ENCODE measurements at places on chromosomes 6 and 20.

- H3K4me3 ChIP-seq, result no peak overlapping the region
- H3K27me3 ChIP-seq, result no peaks in the 10 kb centered on the region
- no peak overlapping the region for H3K27ac ChIP-seq
- H3K4me1 ChIP-seq, result no peaks in the 10 kb centered on the region
- H3K36me3 ChIP-seq, result no peaks in the 10 kb centered on the region
- no peak for DNase-seq
Observed at GRCh38 chr6:116564311-116564710, 7.0 kb upstream of the RWDD1 start.

DNA sequence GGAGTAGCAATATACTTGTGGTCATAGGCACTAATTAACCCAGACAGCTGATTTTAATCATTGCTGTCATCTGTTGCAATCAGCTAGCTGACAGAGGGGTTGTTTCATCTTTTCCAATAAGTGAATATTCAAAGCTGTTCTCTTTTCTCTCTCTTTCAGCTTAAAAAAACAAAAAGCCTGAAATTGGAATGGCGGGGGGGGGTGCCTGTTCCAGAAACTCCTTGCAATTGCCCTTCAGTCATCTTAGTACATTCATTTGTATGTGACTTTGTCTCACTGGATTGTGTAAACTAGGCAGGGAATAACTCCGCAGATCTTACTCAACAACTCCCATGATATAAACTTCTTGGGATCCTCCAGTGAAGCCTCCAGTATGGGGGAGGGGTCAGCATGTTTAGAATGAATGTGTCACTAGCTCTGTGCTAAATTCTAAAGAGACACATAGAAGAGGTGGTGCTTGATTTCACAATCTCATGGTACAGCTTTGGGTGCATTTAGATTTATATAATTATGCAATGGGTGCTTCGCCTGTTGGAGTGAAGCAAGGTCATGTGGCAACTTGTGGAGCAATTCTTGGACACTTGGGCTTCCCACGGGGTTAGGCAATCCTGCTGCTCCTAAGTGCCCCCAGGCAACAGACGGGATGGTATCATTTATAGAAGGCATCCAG, 40.1 kb downstream of the SLC24A3 start:
- DNase-seq, result no peak
- H3K4me1 ChIP-seq, result no peaks in the 10 kb centered on the region
- no peaks in the 10 kb centered on the region for H3K36me3 ChIP-seq
- H3K27ac ChIP-seq, result no peak overlapping the region
- H3K4me3 ChIP-seq, result no peak overlapping the region

DNA sequence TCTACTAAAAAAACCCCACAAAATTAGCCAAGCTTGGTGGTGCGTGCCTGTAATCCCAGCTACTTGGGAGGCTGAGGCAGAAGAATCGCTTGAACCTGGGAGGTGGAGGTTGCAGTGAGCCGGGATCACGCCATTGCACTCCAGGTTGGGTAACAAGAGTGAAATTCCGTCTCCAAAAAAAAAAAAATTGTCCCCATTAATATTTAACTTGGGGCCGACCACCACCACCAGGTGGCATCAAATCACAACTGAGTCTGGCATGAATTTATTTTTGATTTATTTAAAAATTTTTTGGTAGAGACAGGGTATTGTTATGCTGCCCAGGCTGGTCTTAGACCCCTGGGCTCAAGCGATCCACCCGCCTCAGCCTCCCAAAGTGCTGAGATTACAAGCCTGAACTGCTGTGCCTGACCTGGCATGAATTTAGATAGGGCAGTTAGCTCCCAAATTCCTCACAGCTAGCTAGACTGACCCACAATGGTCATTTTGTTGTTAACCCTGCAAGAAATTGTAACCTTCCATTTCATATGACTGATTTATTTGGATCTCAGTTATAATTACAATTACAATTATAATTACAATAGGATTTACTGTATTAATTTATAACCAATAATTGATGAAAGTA, 17.1 kb upstream of the BEND3 start:
- H3K36me3 ChIP-seq, result no peaks in the 10 kb centered on the region
- H3K27ac ChIP-seq, result no peak overlapping the region
- H3K4me1 ChIP-seq, result no peaks in the 10 kb centered on the region
- no peak for DNase-seq

DNA sequence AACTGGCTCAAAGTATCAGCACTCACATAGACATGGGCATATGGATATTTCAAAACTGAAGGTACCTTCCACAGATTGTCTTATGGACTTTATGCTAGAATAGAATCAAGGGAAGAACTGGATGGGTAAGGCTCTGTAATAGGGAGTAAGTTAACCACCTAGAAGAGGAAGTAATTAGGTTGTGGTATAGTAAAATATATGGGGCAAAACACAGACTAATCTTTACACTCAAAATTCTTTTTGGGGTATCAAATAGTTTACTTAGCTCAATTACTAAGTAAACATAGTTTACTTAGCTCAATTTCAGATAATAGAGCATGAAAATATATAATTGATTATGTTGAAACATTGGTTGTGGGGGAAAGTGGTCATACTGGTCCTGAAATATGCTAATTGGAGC, 94.2 kb upstream of the ATXN1 start:
- no peaks in the 10 kb centered on the region for H3K27me3 ChIP-seq
- no peaks in the 10 kb centered on the region for H3K4me1 ChIP-seq
- H3K4me3 ChIP-seq, result no peak overlapping the region
- no peak for DNase-seq
- H3K27ac ChIP-seq, result no peak overlapping the region

- H3K4me1 ChIP-seq, result no peaks in the 10 kb centered on the region
- H3K36me3 ChIP-seq, result no peaks in the 10 kb centered on the region
- no peaks in the 10 kb centered on the region for H3K27me3 ChIP-seq
- no peak for DNase-seq
- H3K4me3 ChIP-seq, result no peak overlapping the region
Observed at GRCh38 chr6:40719671-40720374, 132.7 kb upstream of the LRFN2 start.

- DNase-seq, result peak; percentile 61
- no peaks in the 10 kb centered on the region for H3K27me3 ChIP-seq
- no peak overlapping the region for H3K27ac ChIP-seq
Observed at GRCh38 chr6:32685603-32686002, 19.1 kb upstream of the HLA-DQB1 start.

DNA sequence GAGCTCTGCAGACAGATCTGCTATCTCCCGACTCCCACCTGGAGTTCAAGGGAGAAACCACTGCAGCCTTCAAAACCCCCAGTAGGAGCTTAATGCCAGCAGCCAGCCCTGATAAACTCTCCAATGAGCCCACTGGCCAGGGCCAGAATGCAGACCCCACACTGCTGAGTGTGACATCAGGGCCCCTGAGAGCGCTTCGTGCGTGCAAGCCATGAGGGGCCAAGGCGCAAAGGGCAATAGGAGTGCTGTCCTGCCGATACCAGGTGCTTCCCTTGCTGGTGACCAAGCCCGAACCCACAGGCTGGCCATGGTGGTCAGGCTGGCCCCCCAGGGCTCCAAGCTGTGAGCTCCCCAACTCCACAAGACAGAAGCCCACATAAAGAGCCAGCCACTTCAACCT, 33.2 kb upstream of the CST7 start:
- peaks cover 4% of the 10 kb centered on the region for H3K4me1 ChIP-seq
- H3K4me3 ChIP-seq, result no peak overlapping the region
- no peak overlapping the region for H3K27ac ChIP-seq
- H3K27me3 ChIP-seq, result no peaks in the 10 kb centered on the region

GRCh38 chr6:86147859-86148258, 505.2 kb upstream of the SYNCRIP start:
- H3K4me3 ChIP-seq, result no peak overlapping the region
- no peaks in the 10 kb centered on the region for H3K4me1 ChIP-seq
- H3K27ac ChIP-seq, result no peak overlapping the region
- H3K36me3 ChIP-seq, result no peaks in the 10 kb centered on the region

GRCh38 chr6:26273673-26274588, 91.1 kb upstream of the BTN3A2 start:
- no peaks in the 10 kb centered on the region for H3K27me3 ChIP-seq
- peak; percentile 79 for DNase-seq
- peaks cover 6% of the 10 kb centered on the region for H3K4me1 ChIP-seq

DNA sequence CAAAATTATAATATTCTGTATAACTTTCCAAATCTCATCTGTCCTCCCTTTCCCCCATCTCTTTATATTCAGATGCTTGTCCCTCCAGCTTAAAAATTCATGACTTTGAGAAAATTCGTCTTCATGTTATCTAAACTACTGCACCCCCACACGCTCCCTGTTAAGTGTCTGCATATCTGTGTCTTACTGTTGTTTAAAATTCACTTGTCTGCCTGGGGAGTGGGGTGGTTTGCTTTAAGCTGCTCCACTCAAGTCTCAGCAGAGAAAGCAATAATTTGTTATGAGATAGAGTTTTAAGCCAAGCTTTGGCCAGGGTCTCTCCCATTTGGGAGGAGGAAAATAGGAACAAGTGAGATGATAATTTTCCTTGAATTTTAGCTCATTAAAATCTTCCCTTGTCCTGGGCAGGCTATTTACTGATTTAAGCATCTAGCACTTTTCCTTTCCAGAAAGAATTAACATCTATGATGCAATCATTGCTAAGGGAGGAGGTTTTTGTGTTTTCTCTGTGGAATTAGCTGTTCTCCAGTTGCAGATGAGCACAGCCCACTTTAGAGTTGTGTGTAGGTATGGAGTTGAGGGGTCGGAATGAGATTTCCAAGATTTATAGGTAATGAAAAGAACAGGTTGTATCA, 36.8 kb downstream of the MTHFD1L start:
- no peaks in the 10 kb centered on the region for H3K4me1 ChIP-seq
- no peak overlapping the region for H3K27ac ChIP-seq
- no peaks in the 10 kb centered on the region for H3K27me3 ChIP-seq

DNA sequence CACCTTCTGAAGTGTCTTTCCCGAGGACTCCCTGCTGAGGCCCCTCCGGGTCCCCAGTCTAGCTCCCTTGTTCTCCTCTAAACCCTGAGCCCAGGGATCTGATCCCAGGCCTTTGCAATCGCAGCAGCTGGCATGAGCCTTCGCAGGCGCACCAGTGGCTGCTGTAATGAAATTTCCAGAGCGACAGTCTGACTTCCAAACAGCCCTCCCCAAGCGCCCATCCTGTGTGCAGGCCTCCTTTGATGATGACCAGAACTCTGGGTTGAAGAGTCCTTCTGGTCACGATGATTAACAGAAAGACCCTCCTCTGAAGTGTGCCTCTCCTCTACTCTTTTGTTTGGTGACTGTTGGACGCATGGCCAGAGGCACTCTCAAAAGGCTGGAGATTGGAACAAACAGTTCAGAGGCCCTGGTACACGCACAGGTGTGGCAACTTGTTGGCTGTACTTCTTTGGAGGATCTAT, 89.1 kb upstream of the MPC1 start:
- no peak for DNase-seq
- H3K4me1 ChIP-seq, result no peaks in the 10 kb centered on the region
- H3K27me3 ChIP-seq, result no peaks in the 10 kb centered on the region
- no peak overlapping the region for H3K27ac ChIP-seq

DNA sequence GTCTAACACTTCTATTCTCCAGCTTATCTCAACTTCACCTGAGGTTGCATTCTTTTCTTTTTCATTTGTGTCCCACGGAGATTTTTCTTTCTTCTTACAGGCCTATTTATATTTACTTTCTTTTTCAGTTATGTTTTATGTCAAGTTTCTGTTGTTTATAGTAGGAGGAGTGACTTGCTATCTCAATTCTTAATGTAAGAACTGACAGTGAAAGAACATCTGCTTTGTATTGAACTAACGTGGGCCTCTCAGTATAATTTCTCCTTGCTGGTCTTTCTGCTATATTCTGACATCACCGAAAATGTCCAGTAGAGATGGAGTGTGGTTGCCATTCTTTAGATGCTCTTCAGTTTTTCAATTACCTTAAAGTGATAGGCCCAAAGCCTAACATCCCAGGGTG, 521.7 kb downstream of the EPM2A start:
- no peak overlapping the region for H3K4me3 ChIP-seq
- H3K4me1 ChIP-seq, result no peaks in the 10 kb centered on the region
- no peak for DNase-seq
- H3K27me3 ChIP-seq, result no peaks in the 10 kb centered on the region
- no peaks in the 10 kb centered on the region for H3K36me3 ChIP-seq
